Tongue (tissue), 3 donors: ENCODE measurements at places on chromosomes 2 and 18. TPM values are rescaled to one million over a fixed set of nuclear protein-coding genes. Genes with fewer than 3 reads are reported as not detected.
A peak's percentile ranks its signal among the peaks of the same experiment; 100 is the strongest.

DNA sequence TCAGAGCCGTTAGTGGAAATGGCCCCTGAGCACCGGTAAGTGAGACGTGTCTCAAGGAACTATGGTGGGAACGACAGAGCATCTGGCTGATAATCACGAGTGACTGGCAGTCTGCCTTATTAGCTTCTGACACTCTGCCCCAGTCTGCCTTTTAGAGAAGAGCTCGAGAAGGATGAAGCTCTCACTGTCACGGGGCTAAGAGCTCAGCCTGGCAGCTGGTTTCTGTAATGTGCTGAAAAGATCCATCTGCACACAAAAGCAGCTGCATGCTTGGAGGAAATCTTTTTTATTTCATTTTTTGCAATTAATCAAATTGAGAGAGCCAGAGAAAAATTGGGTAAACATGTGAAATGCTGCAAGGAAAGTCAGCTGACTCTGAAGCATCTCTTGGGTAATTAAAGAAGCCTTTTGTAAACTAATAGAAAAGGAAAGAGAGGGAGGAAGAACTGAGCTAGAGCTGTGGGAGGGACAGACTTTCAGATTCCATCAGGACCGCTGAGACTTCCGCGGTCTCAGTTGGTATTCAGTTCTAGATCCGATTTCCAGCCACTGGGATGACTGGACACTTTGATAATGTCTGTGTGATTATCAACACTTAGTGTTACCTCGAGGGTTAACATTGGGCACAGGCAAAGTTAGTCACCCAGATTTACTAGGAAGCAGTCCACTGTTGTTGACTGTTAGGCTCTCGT lies 24.4 kb downstream of the MBP start:
- DNase-seq, result peak; percentile 94

- no peak for DNase-seq
Observed at GRCh38 chr18:49223837-49224529, 236.5 kb downstream of the DYM start.

GRCh38 chr2:184425083-184425482 lies 173.2 kb upstream of the ZNF804A start:
- no peak for DNase-seq

DNA sequence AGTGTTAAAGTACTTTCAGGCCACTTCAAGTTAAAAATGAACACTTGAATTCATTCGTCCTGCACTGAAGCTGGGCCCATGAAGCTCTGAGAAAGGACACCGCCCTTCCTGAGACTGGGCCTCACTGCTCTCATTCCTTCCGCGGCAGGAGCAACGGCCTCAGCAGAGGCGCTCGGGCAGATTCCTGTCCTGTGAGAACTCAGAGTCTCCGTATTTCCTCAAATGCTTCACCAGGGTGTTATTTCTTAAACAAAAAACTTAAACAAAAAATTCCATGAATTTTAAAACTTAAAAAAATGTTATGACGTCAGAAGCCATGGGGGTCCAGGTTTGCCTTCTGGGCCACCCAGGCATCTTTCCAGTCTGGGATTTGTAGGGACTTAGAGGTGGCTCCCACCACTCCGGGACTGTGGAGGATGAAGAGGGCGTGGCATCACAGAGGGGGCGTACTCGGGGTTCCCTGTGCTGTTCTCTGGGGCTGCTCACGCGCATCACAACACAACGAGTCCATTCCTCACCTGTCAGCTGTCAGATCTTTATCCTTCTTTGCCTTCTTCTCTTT lies 115.9 kb upstream of the ASB18 start:
- DNase-seq, result no peak

GRCh38 chr2:66127061-66127460 lies 307.9 kb upstream of the MEIS1 start:
- DNase-seq, result peak; percentile 55

GRCh38 chr18:51754566-51754965 lies 557.1 kb upstream of the MEX3C start:
- DNase-seq, result no peak

GRCh38 chr2:156890529-156891148 lies 366.9 kb upstream of the GALNT5 start:
- DNase-seq, result peak; percentile 55

DNA sequence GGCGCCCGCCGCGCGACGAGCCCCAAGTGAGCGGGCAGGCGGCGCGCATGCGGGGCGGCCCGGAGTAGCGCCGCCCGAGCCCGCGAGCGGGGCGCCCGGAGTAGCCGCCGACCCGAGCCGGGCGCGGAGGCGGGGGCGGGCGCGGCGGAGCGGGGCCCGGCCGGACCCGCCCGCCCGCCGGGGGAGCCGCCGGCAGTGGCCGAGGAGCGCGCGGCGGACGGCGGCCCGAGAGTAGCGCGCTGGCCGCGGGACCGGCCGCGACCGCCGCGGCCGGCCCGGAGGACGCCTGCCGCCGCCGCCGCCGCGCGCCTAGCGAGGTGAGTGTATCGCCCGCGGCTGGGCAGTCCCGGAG lies at the start of gene GALNT1:
TSS of gene GALNT1 (plus strand) at position 195 of the 352 bp plus-strand sequence. CDS start 72,923 bp downstream, outside the sequence.
- peak; percentile 40 for DNase-seq

- no peak for DNase-seq
Observed at GRCh38 chr2:15761056-15761455, 169.4 kb downstream of the DDX1 start.

- peak; percentile 19 for DNase-seq
Observed at GRCh38 chr2:18425210-18425703, 135.2 kb downstream of the RDH14 start.

DNA sequence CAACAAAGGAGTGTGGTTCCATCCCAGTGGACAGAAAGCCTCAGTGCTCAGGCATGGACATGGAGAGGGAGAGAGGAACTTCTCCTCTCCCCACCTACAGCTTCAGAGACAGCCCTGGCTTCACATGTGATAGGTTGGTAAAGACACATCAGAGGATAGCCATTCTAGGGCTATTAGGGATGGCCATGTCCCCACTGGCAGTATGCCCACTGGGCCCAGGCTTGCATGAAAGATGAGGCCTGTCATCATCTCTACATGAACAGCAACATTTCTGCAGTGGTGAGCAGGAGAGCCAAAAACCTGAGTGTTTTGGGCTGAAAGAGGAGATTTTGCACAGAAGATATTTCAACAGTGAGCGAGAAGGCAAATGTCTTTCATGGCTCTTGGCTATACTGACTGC lies 517.2 kb downstream of the NR4A2 start:
- no peak for DNase-seq

- DNase-seq, result no peak
Observed at GRCh38 chr18:48656582-48656981, 117.8 kb downstream of the CTIF start.

GRCh38 chr2:172697296-172697695 lies 38.3 kb upstream of the RAPGEF4 start:
- DNase-seq, result no peak

DNA sequence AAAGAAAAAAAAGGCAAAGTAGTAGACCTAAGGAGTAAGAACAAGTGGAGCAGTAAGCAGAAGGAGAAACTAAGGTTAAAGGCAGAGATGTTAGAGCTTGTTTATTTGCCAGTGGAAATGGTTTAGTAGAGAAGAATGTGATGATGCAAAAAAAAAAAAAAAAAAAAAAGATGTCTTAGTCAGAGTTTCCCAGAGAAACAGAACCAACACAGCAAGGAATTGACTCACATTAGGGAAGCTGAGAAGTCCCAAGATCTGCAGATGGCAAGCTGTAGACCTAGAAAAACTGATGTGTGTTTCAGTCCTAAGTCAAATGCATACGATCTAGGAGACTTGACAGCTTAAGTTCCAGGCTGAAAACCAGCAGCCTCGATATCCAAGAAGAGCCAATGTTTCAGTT lies 1548.8 kb upstream of the LRRTM1 start:
- no peak for DNase-seq

GRCh38 chr2:102141011-102141943 lies 1.3 kb upstream of the IL1R1 start:
- DNase-seq, result peak; percentile 63

DNA sequence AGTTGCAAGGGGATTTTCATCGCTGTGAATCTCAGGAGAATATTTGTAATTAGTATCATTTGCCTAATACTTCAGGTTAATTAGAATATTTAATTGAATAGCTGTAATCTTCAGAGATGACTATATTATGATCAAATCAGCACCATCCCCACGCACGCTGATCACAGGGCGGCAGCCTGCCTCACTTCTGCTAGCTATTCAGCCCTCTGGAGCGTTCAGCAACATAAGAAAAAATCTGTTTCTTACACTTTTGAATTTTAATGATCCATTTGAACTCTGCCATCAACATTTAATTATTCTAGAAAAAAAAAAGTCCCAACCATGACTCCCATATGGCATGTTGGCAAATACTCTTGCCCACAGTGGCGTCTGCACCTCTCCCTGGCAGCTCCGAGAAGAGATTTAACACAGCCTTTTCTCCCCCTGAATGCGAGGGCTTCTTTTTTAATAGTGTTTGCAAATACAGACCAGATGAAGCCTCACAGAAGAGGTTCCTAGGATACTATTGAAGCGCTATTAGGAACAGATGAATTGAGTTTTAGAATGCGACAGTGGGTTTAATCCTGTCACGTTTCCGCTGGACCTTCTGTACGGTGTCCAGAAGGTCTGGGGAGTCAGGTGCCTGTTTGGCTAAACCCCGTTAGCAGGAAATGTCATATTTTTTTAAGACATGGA lies 731.9 kb upstream of the SALL3 start:
- no peak for DNase-seq

GRCh38 chr18:41700416-41700815 lies 254.6 kb upstream of the PIK3C3 start:
- DNase-seq, result no peak

GRCh38 chr2:220736778-220737177 lies 835.3 kb downstream of the EPHA4 start:
- no peak for DNase-seq

DNA sequence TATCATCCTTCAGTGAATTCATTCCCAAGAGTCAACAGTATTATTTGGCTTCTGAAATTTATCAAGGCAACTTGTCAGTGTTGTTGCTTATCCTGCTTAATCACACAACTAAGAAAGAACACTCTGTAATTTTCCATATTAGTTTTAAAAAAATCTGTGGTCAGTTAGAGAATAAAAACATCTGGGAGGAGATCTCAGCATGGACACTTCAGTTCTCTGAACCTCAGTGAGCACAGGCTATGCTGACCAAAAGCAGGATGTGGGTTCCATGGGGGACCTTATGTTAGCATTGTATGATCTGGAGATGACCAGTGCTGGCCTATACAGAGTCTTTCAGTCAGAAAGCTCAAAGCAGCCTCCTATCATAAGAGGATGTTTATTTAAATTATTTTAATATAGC lies 79.1 kb upstream of the KLHL14 start:
- DNase-seq, result no peak

- DNase-seq, result peak; percentile 33
Observed at GRCh38 chr2:120764991-120765677, 29.5 kb downstream of the GLI2 start.

GRCh38 chr18:53566626-53567025 lies 657.8 kb downstream of the MBD2 start:
- DNase-seq, result no peak

RAB27B gene
- total RNA-seq, result 3.7 TPM

TEKT4 gene
- not detected for total RNA-seq

ZNF407 gene
- 30.8 TPM for total RNA-seq

HOXD1 gene
- not detected for total RNA-seq

TMEM37 gene
- total RNA-seq, result 3.1 TPM

TXNDC2 gene
- not detected for total RNA-seq

GALNT3 gene
- total RNA-seq, result 8.7 TPM

DSEL gene
- total RNA-seq, result 23.4 TPM
